Renal pelvis (tissue), 12 donors: ENCODE measurements at places on chromosomes 11 and 22. TPM values are rescaled to one million over a fixed set of nuclear protein-coding genes. Genes with fewer than 3 reads are reported as not detected.

DNA sequence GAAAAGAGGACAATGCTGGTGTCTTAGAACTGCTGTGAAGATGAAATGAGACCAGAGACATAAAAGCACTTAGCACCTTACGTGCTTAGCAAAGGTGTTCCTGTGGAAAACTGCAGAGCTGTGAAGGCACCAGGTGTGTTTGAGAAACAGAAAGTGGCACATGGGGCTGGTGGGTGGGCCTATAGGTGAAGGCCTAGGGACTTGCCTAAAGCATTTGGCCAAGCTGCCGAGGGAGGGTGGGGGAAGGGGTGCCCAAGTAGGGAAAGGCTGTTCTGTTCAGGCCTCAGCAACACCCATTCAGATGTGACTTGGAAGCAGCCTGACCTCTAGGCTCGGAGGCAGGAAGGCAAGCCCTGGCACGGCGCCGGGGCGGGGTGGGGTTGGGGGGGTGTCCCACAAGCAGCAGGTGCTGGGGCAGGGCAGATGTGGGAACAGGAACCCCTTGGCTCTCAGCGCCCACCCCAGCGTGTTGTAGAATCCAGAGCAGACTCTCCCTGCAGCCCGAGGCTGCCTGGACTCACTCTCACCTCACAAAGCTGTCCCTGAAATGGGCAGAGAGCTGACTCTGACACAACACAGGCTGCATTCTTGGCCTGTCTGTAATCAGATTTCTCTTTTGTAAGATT is 366.7 kb upstream of the NARS2 start:
- DNase-seq = no peak

GRCh38 chr11:62752994-62753735 is 795 bp downstream of the ZBTB3 start:
- DNase-seq = no peak

DNA sequence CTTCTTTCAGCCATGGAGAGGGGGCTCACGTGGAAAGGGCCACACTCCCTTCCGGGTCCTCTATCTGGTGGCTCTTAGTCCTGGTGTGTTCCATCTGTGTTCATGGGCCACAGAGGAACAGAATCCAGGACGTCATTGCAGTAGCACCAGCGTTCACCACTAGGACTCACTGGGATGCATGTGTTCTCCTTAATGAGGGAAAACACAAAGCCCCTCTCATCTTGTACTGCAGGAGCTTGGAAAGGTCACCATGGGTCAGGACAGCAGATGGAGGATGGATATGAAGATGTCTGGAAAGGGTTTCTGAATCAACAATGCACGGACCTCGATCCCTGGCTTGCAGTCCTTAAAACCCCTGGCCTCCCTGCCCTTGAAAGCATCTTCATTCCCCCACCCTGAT is 113.8 kb upstream of the THY1 start:
- no peak for DNase-seq

GRCh38 chr11:63813035-63813562 is at the start of gene SPINDOC:
Gene SPINDOC (plus strand): TSS chr11:63813456. CDS start chr11:63813687, 231 bp downstream.
- DNase-seq = peak; percentile 66

DNA sequence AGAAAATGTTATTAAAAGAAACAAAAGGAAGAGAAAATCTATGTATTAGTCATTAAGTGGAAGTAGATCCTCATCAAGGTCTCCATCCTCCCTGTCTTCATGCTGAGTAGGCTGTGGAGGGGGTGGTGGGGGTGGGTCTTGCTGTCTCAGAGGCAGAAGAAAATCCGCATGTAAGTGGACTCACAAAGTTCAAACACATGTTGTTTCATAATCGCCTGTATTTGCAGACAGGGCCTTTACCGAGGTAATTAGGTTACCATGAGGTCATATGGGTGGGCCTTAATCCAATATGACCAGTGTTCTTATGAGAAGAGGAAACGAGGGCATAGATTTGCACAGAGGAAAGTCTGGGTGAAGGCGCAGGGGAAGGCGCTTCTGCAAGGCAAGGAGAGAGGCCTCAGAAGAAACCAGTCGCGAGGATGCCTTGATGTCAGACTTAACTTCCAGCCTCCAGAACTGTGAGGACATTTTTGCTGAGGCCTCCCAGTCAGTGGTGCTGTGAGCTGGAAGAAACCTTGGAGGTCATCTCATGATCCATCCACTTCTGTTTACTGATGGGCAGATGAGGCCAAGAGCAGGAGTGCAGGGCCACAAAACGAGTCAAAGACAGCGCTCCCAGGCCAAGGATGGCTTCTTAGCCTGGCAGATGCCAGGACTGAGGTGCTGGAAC is 49.3 kb upstream of the THY1 start:
- no peak for DNase-seq

DNA sequence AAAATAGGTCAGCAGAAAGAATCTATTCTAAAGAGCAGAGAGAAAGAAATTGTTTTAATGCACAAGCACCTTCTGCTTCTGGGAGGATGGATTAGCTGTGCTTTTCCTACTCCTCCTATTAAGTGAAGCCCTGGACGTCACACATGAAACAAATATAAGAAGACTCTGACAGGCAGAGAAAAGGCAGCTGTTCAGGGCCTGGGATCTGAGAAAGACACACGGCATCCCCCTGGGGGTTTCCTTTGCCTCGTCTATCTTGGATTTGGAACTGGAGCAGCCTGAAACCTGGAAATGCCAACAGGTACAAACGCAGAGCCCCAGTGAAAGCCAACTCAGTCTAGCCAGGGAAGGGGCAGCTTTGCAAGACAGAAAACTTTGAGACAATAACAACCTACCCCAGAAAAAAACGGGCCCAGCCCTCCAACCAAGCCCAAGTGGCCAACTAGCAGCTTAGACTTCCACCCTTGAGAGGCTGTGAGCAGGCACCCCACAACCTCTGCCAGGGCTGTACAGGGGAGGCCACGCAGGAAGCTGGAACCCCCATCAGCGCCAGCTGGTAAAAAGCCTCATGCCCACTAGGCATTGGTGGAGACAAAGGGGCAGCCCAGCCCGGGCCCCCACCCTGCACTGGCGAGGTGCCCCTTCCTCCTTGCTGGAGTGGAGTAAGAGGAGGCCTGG is 7.3 kb downstream of the CERK start:
- peak; percentile 54 for DNase-seq

DNA sequence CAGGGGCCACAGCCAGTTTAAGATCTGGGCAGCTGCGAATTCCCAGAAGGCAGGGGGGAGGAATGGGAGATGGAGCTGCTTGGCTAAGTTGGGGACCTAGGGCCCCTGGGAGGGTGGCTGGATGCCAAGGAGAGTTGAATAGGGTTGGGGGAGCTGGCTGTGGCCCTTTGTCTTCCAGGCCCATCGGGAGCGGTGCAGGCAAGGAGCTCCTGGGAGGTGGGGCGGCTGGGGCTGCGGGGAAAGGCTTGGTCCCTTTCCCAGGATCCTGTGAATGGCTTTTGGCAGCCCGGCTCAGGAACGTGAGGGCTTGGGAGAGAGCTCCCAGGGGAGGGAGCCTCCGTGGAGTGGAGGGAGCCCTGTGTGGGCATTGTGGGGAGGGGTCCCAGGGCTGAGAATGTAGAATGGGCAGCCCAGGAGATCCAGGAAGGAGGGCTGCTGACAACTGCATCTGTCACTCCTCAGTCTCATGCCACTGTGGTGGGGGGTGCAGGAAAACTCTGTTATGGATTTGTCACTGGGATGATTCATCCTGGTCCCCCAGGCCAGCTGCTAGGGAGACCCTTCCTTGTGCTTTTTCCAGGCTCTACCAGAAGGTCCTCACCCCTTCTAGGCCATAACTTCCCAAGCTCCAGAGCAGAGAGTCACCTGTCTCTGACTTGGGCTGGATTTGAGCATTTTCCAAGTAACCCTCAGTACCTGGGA is 6.0 kb downstream of the FREY1 start:
- no peak for DNase-seq

GRCh38 chr11:93370260-93370659 is 39.7 kb downstream of the DEUP1 start:
- no peak for DNase-seq

GRCh38 chr22:28375761-28376534 is 303.7 kb downstream of the TTC28 start:
- no peak for DNase-seq

GRCh38 chr22:27146866-27147633 is 489.7 kb downstream of the MIAT start:
- DNase-seq = no peak

GRCh38 chr11:111209543-111210355 is 35.8 kb upstream of the POU2AF2 start:
- DNase-seq = no peak

RASL10A gene
- polyA plus RNA-seq = 0.58 TPM

FLRT1 gene
- 3.4 TPM for polyA plus RNA-seq
